ENCODE measurements at places on chromosomes 3 and 15. TPM values are rescaled to one million over a fixed set of nuclear protein-coding genes. Genes with fewer than 3 reads are reported as not detected.
A peak's percentile ranks its signal among the peaks of the same experiment; 100 is the strongest.

The COX17 gene
- 113 TPM for total RNA-seq

The CYP1A1 gene
- 0.37 TPM for total RNA-seq

The CASR gene
- total RNA-seq, result not detected

The SEMA5B gene
- not detected for total RNA-seq

The ALDH1A3 gene
- total RNA-seq, result not detected

The KBTBD13 gene
- not detected for total RNA-seq

- H3K4me1 ChIP-seq, result no peaks in the 10 kb centered on the region
- H3K4me3 ChIP-seq, result no peak overlapping the region
- H3K27me3 ChIP-seq, result no peaks in the 10 kb centered on the region
- H3K36me3 ChIP-seq, result no peaks in the 10 kb centered on the region
Measured at GRCh38 chr3:131880948-131881347, 153.9 kb downstream of the CPNE4 start.

DNA sequence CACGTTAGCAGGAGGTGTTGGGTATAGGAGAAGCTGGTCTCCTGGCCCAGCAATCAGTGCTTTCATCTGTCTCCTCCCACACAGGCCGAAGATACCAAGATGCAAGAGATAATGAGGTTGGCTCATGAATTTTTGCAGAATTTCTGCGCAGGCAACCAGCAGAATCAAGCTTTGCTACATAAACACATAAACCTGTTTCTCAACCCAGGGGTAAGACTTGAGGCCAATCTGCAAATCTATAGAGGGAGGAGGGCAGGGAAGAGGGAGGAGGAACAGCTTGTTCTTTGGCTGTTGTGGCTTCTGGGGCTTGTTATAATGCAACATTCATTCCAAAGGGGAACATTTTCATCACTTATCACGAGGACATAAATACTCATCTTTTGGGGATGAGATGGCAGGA, 195.3 kb downstream of the ITPR1 start:
- H3K36me3 ChIP-seq, result peaks cover 44% of the 10 kb centered on the region
- no peak overlapping the region for H3K27ac ChIP-seq
- H3K27me3 ChIP-seq, result no peaks in the 10 kb centered on the region

GRCh38 chr3:155296413-155296812, 2.9 kb upstream of the STRIT1 start:
- H3K36me3 ChIP-seq, result no peaks in the 10 kb centered on the region
- no peak for DNase-seq
- H3K4me3 ChIP-seq, result no peak overlapping the region

GRCh38 chr3:140205598-140205997, 270.6 kb downstream of the CLSTN2 start:
- no peak for DNase-seq
- H3K27me3 ChIP-seq, result peaks cover 4% of the 10 kb centered on the region
- H3K27ac ChIP-seq, result no peak overlapping the region
- no peaks in the 10 kb centered on the region for H3K4me1 ChIP-seq

DNA sequence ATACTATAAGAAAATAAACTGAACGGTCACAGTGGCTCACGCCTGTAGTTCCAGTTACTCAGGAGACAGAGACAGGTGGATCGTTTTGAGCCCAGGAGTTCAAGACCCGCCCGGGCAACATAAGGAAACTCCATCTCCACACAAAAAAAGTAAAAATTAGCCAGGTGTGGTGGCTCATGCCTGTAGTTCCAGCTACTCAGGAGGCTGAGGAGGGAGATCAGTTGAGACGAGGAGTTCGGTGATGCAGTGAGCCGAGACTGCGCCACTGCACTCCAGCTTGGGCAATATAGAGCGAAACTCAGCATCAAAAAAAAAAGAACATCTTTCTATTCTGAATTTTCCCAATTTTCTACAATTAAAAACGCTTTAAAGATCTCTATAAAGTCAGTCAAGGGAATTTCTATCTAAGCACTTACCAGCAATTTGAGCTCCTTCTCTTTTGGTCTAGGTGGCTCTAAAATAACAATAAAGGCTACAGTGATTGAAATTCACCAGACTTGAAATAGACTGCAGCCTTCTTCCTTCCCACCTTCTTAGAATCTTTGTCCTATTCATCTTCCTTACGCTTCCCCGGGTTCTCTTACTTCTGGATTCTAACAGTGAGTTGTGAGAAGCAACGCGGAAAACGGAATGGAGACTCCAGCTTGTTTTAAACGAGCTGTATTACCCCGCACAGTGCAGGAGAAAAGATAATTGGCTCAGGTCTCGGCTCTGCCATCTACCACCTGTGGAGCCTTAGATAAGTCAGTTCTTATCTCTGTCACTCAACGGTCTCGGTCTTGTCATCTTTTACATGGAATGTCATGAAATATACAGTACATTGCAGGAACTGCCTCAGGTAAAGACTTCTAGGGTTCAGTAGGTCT, 812 bp upstream of the SEC62 start:
- H3K27me3 ChIP-seq, result no peaks in the 10 kb centered on the region
- peak overlapping the region; percentile 97 for H3K27ac ChIP-seq
- H3K4me3 ChIP-seq, result peak overlapping the region; percentile 96
- DNase-seq, result no peak
- peaks cover 5% of the 10 kb centered on the region for H3K36me3 ChIP-seq

DNA sequence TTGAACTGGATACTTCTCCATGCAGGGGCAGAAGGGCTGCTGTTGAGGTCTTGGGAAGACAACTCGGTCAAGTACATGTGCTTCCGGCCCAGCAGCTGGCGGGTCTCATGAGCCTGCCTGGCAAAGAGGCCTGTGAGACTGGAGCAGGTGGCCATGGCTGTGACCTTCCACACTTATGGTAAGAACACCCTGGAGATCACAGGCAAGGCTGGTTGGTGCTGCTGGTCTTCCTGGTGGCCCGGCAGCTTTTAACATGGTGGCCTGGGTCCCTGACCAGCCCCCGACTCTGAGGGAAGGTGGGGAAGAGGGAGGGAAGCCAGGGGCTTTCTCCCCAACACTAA, 15.4 kb downstream of the CHRD start:
- H3K36me3 ChIP-seq, result no peaks in the 10 kb centered on the region
- peaks cover 7% of the 10 kb centered on the region for H3K27me3 ChIP-seq
- H3K27ac ChIP-seq, result no peak overlapping the region
- H3K4me3 ChIP-seq, result no peak overlapping the region
- no peaks in the 10 kb centered on the region for H3K4me1 ChIP-seq

DNA sequence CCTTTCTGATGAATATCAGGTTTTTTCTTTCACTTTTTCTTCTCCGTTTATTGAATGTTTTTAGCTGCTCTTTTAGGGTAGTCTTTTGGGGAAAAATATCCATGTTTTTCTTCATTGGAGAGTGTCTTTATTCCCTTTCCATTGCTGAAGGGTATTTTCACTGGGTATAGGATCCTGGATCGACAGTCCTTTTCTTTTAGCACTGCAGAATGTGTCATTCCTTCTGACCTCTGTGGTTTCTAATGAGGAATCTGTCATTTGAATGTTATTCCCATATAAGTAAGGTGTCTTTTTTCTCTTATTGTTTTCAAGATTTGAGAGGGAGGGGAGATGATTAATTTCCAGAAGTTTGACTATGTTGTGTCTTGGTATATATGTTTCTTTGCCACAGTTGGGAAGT, 96.8 kb downstream of the BBX start:
- peaks cover 2% of the 10 kb centered on the region for H3K36me3 ChIP-seq
- H3K27ac ChIP-seq, result no peak overlapping the region
- H3K4me1 ChIP-seq, result peaks cover 58% of the 10 kb centered on the region
- no peak for DNase-seq
- no peaks in the 10 kb centered on the region for H3K27me3 ChIP-seq

- no peak overlapping the region for H3K27ac ChIP-seq
- H3K27me3 ChIP-seq, result no peaks in the 10 kb centered on the region
- H3K4me3 ChIP-seq, result no peak overlapping the region
- no peaks in the 10 kb centered on the region for H3K36me3 ChIP-seq
- H3K4me1 ChIP-seq, result peaks cover 20% of the 10 kb centered on the region
Measured at GRCh38 chr3:51544011-51544775, 5.7 kb downstream of the RAD54L2 start.

DNA sequence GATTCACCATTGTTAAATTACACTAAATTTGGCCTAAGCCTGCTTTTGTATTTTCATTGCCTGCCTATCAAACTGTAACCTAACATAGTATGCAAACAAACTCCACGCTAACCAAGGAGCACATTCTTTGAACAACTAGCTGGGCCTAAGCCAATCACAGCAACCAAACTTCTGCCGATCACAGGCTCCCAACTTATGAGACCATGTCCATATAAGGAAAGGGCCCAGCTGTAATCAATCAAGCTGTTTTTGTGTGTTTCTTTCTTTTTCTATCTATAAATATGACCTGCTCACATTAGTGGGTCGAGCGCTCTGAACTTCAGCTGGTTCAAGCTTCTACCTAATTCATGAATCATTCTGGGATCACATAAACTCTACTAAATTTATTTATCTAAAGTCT, 473.6 kb downstream of the SI start:
- DNase-seq, result no peak
- no peaks in the 10 kb centered on the region for H3K4me1 ChIP-seq
- no peak overlapping the region for H3K27ac ChIP-seq
- H3K36me3 ChIP-seq, result no peaks in the 10 kb centered on the region
- no peak overlapping the region for H3K4me3 ChIP-seq
- no peaks in the 10 kb centered on the region for H3K27me3 ChIP-seq

- peaks cover 9% of the 10 kb centered on the region for H3K36me3 ChIP-seq
- no peak overlapping the region for H3K27ac ChIP-seq
- no peaks in the 10 kb centered on the region for H3K27me3 ChIP-seq
- no peak for DNase-seq
- H3K4me3 ChIP-seq, result no peak overlapping the region
Measured at GRCh38 chr3:58452176-58452575, 18.5 kb upstream of the PDHB start.

All from activated naive CD4-positive, alpha-beta T cell treated with anti-CD3 and anti-CD28 coated beads for 36 hours (primary cell).